ENCODE measurements at places on chromosomes 4 and X. TPM values are rescaled to one million over a fixed set of nuclear protein-coding genes. Genes with fewer than 3 reads are reported as not detected.

GAB1 gene
- 12.0 TPM for total RNA-seq

DNA sequence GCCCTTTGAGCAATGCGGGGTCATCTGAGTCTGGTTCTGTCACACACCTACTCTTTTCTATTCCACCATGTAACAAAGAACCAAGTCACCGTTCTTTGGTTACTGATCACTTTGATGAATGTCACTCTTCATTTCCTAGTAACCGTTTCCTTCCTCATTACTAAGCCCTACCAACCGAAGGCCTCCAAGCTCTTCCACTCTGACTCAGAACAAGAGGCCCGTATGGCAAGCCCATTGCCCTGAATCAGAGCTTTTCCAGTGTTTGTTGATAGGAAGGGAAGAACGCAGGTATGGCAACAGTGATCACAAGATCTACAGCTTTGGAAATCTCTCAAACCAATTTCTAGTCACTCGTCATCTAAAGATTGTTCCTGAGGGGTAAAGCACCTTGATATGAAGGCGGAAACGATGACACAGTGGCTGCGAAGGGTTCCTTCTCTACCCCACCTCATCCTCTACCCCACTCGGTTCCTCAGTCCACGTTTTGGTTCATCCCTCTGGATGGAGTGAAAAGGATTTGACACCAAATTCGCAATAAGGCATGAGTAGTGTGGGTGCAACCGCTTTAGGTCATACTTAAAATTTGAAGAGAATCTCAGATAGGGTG, 28.0 kb upstream of the CD40LG start:
- no peak overlapping the region for H3K4me3 ChIP-seq
- H3K36me3 ChIP-seq, result no peaks in the 10 kb centered on the region
- H3K4me1 ChIP-seq, result no peaks in the 10 kb centered on the region
- H3K27me3 ChIP-seq, result no peaks in the 10 kb centered on the region

TMEM47 gene
- 7.7 TPM for total RNA-seq

- H3K27me3 ChIP-seq, result no peaks in the 10 kb centered on the region
- DNase-seq, result no peak
- no peaks in the 10 kb centered on the region for H3K4me1 ChIP-seq
- no peak overlapping the region for H3K27ac ChIP-seq
These were observed 37.4 kb upstream of the RXFP1 start for GRCh38 chr4:158484173-158484885.

DNA sequence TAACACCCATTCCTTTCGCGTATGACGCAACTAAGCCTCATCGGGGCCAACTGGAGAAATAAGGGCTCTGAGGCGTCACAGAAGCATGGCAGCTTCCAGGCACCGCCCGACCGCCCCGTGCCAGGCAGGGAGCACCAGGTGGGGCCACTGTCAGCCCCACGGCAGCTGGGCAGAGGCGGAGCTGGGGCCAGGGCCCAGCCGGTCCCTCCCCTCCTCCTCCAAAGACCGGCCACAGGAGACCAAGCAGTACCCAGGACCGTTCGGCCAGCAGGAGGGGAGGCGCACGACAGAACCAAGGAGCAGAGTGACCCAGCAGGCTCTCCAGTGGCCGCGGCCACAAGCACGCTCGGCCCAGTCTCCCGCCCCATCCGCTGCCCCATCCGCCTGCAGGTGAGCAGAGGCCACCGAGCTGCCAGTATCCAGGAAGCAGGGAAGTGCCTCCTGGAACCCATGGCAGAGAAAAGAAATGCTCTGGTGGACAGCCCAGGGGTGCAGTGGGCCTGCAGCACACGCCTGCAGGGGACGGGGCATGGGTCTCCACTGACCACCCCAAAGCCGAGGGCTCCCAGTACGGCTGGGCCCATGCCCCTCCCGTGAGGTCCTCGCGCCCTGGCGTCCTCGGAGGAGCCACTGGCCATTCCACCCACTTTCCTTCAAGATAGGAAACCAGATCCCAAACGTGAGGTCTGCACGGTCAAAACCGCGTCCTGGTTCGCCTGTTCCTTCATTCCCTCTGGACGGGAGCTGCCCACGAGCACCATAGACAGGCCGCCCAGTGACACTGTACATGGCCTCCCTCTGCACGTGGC, 9.6 kb downstream of the CTBP1 start:
- no peaks in the 10 kb centered on the region for H3K27me3 ChIP-seq
- peaks cover 5% of the 10 kb centered on the region for H3K4me1 ChIP-seq
- DNase-seq, result peak; percentile 37
- H3K4me3 ChIP-seq, result no peak overlapping the region
- H3K36me3 ChIP-seq, result peaks cover 3% of the 10 kb centered on the region

DNA sequence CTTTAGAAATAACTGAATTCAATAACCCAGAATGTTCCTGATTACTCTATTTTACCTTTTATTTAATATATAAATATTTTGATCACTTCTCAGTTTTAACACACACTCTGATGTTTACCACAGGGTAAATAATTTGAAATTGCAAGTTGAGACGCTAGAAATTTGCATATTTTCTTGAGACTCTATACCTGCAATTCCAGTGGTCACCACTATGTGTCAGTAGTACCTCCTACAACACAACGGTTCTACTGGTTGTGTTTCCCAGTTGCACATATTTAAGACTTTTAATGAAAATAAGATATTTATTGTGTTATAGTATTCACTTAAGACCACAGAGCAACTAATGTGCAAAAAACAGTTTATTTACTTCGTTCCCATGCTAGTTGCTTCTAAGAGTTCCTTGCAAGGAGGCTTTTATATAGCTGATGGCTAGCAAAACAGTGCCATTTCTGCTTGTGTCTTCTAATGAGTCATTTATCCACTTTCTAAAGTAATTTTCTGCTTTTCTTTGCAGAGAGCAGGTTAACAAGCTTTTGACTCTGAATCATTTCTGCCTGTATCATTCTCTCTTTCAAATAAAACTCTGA, 98.9 kb upstream of the PDLIM3 start:
- no peak for DNase-seq
- no peak overlapping the region for H3K27ac ChIP-seq
- H3K4me1 ChIP-seq, result no peaks in the 10 kb centered on the region
- H3K36me3 ChIP-seq, result peaks cover 16% of the 10 kb centered on the region
- H3K4me3 ChIP-seq, result no peak overlapping the region

TEX11 gene
- not detected for total RNA-seq

GRCh38 chr4:69594382-69594781, 45.1 kb downstream of the UGT2A2 start:
- H3K36me3 ChIP-seq, result no peaks in the 10 kb centered on the region
- H3K27ac ChIP-seq, result peak overlapping the region; percentile 13
- H3K4me3 ChIP-seq, result no peak overlapping the region
- DNase-seq, result no peak
- no peaks in the 10 kb centered on the region for H3K27me3 ChIP-seq

Data from right lobe of liver (tissue), 6 donors.